ENCODE measurements at places on chromosomes 5 and 9.

DNA sequence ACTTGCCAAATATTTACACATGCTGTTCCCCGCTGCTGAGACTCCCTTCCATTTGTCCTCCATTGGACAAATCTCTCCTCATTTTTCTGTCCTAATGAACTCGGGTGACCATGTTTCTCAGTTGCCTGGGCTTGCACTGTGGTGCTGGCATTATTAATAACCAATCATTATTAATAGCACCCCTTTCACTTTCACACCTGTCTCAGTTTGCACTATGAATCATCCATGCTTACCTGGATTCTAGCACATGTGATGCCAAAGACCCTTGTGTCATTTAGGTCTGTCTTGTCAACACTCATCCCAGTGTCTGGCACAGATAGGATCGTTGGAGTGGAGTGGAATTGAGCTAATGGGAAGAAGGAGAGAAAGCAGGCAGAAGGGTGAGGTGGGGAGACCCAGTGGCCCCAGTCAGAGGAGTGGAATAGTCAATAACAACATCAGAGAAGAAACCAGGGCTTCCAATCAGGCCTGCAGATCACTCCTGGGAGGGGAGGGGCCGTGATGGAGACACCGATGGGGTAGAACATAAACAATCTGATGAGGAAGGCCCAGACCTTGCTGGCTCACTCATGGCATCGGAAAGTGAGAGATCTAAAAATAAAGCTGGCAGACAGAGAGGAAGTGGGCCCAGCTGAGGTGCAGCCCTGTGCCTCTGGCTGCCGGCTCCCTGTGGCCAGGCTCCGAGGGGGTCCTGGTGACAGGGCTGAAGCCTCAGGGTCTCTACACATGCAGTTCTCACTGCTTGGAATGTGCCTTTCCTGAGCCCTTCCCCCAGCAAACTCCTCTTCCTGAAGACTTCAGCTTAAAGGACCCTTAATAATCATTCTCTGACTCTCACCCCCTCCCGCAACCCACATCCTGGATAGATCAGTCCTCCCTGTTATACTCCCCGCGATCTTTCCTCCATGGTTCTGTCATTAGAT lies 33.5 kb upstream of the CRB2 start:
- DNase-seq = peak; percentile 46

- no peak for DNase-seq
These were observed 322.2 kb downstream of the CEMIP2 start for GRCh38 chr9:71446106-71446472.

GRCh38 chr9:92592946-92593861 lies 57.4 kb upstream of the ECM2 start:
- DNase-seq = no peak

GRCh38 chr9:36204906-36205547 lies 14.3 kb downstream of the CLTA start:
- no peak for DNase-seq

DNA sequence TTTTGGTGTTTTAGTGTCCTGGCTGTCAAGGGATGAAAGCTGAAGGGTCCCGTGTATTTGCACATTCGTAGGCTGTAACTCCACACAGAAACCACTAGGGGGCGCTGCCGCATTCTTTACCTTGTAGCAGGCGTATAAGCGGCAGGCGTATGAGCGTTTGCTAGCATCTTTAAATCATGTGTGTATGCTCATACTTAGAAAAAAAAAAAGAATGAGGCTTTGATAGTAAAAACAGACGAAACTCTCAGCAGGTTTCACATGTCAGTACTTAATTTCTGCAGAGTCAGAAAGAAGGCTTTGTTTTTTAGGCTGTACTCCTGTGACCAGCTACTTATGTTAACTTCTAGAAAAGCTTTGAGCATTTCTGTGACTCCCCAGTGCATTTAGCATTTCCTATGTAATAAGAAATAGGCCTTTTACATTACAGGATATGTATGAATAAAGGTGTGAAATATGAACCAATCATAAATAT lies 218.8 kb upstream of the ADAMTSL1 start:
- DNase-seq = peak; percentile 12

- no peak for DNase-seq
These were observed 17.7 kb downstream of the POU5F2 start for GRCh38 chr5:93723681-93724080.

- no peak for DNase-seq
These were observed 66.5 kb downstream of the F2RL2 start for GRCh38 chr5:76556511-76557221.

- DNase-seq = no peak
These were observed 90.7 kb downstream of the STK10 start for GRCh38 chr5:172097356-172097755.

GRCh38 chr9:103707181-103707580 lies 386.9 kb upstream of the SMC2 start:
- no peak for DNase-seq

- DNase-seq = no peak
These were observed 40.3 kb downstream of the SNCAIP start for GRCh38 chr5:122352331-122352730.

GRCh38 chr5:116305899-116306298 lies 221.1 kb downstream of the COMMD10 start:
- no peak for DNase-seq

DNA sequence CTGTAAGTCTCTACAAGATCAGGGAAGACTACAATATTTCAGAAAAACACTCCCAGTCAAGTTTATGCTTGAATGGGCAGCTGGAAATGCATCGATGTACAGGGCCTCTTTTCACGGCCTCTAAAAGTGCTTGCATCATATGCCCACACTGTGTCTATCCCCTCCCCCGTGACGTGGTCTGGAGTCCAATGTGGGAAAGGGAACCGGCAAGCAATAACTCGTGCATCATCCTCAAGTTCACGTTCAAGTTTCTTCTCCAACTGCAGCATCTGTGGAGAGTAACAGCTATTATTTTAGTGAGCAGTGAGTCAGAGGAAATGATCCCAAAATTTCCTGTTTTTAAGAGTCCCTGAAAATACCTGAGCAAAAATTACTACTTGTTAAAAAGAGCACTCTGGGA lies 22.3 kb downstream of the ATPSCKMT start:
- no peak for DNase-seq

DNA sequence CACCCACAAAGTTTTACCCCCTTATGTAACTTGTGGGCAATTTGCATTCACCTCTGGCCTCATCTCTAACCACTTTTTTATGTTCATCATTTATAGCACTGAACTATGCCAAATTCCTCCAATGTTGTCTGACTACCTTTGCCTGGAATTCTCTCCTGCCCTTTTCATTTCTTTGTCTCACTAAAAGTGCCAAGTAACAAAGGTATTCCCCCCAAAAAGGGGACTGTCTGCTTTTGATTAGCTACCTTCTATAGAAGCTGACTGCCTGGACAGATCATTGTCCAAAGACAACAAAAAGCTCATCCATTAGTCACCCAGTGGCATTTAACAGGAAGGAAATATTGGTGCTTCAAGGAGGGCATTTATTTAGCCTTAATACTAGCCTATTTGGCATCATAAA lies 189.9 kb upstream of the VCAN start:
- DNase-seq = no peak

DNA sequence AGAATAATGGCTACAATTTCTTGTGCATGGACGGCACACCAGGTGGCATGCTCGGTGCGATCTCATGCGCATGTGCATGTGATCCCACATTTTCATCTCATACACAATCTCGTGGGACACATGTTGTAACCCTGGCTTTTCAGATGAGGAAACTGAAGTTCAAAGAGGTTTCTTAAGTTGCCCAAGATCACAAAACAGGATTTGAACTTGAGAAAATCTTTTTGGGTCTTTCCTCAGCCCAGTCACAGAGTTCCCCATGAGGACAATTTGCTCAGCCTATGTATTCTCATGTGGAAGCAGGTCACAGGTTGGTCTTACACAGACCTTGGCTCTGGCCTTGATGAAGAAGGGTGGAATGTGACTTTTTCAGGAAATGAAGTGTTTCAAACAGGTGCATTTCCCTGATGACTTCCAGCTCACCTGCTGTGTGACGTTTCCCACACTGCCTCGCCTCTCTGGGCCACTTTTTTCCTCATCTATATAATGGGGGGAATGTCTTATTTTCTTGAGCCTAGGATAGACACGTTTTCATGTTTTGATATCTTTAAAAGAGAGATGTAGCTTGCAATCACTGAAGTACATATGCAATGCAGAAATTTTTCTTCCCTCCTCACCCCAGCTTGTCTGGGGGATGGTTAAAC lies 7.1 kb upstream of the ORM1 start:
- no peak for DNase-seq

- DNase-seq = no peak
These were observed 8.6 kb upstream of the SV2C start for GRCh38 chr5:76074487-76075065.

DNA sequence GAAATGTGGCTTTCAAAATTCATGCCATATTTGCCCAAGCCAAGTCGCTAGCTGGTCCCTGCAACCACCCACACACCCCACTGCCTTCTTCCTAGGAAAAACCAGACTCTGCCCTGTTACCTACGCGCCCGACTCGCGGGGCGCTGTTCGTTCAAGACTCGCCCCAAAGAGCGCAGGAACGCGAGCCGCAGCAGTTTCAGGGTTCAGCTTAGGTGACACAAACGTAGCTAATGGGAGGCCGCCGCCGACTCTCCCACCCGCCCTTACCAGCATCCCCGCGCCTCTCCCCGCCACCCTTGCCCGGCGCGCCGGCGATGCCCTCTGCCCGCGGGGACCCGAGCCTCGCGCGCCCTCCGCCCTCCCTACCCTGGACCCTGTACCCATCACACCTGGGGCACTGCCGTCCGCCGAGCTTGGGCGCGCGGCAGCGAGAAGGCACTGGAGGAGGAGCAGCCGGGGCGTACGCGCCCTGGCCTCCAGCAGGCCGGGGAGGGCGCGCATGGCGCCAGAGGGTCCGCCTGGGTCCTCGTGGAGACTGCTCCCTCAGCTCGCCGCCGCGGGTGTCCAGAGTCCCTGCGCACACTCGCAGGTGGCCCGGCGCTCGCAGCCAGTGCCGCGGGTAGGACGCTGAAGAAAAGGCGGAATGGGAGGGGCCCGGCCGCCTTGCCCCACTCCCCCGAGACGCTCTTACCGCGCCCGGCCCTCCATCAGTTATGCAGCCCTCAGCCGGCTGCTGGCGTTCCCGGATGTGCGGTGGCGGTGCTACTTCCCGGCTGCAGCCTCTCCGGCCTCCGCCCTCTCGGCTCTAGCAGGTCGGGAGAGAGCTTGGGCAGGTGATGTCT lies at the start of gene EMB:
TSS of gene EMB (minus strand) at position 638 of the 842 bp plus-strand sequence. CDS start at position 501, 137 bp downstream.
- DNase-seq = peak; percentile 54

GRCh38 chr9:97710356-97711222 lies 13.4 kb upstream of the XPA start:
- DNase-seq = no peak

GRCh38 chr5:151541571-151541970 lies 49.6 kb downstream of the FAT2 start:
- no peak for DNase-seq

GRCh38 chr9:88684046-88684445 lies 149.1 kb downstream of the NXNL2 start:
- DNase-seq = no peak

DNA sequence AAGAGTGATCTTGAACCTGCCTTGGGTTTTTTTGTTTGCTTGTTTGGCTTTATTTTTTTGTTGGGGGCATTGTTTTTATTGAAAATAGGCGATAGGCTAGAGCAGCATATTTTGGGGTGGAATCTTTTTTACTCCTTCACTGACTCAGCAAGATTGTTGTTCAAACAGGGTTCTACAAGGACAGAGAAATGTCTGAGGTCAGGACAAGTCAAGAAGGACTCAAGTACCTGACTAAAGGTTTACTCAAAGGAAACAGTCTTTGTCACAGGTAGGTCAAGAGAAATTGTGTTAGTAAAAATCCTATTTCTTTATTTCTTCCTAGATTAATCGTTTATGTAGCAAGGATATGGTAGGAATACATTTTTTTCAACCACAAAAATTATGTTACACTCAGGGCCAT lies 1564.0 kb upstream of the CDH9 start:
- no peak for DNase-seq

GRCh38 chr5:43589310-43589709 lies 13.7 kb upstream of the NNT start:
- DNase-seq = no peak

DNA sequence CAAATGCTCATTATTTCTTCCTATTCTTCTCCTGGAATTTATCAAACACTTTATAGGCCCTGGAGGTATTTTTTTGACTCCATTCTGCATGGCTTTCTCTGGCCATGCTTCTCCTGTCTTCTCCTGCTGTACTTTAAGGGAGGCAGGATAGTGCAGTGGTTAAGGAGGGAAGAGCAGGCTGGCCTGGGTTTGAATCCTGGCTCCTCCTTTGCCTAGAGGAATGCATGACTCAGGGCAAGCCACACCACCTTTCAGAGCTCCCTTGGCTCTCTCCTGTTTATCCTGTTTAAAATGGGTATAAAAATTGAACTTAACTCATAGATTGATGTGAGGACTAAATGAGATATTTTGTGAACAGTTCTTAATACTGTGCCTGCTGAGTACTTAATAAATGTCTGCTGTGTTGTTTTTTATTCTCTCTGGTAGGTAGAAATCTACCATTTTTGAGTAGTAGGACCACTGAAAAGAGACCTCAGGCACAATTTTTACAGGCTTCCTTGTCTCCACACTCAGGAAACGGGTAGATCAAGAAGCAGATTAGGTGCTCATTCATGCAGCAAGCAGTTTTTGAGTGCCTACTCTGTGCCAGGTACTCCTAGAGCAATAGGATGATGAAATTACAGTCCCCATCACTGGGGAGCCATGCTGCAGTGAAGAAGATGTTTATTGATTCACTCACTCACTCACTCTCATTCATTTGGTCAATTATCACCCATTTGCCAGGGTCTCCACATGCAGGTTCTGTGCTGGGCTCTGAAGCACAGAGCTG lies 32.7 kb upstream of the ARAP3 start:
- no peak for DNase-seq

DNA sequence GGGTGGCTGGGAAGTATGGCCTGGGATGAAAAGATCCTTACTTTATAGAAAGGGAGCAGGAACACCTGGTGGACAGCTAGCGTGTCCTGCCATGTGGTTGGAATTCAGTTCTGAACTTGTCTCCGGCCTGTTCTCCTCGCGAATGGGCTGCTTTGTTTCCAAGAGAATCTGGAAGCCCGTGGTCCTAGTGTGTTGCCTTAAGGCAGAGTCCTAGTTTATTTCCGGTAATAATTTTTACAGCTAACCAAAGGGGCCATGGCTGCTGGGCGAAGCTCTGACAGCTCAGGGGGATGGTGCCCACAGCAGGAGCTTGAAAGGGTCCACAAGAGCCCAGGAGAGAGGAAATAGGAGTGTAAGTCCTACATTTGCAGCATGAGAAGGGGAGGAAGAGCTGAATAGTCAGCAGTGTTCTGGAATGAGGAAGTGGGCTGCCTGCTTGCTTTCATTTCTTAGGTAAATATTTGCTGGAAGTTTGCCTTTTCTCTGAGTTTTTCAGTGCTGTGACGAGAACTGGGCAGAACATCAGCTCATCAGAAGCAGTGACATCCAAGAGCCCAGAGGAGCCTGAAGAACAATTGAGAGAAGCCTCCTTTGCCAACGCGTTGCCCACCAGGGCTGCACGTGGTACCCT lies 13.1 kb upstream of the IGFBPL1 start:
- DNase-seq = no peak

- DNase-seq = no peak
These were observed 84.9 kb downstream of the KLHL3 start for GRCh38 chr5:137651022-137651421.

DNA sequence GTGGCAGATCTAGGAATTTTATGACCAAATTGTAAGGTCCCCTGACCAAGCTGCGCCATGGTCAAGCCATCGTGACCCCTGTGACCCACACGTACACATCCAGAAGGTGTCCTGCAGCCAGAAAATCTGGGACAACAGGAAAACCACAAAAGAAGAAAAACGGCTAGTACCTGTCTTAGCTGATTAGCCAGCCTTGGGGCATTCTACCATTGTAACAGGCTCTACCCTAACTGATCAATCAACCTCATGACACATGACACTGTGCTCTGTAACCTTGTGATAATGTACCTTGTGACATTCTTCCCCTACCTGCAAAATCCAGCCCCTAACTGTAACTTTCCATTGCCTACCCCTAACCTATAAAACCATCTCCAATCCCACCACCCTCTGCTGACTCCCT lies 43.6 kb downstream of the SPTLC1 start:
- DNase-seq = no peak
